ENCODE measurements at places on chromosomes 4 and X. TPM values are rescaled to one million over a fixed set of nuclear protein-coding genes. Genes with fewer than 3 reads are reported as not detected.

- no peak for DNase-seq
These were observed 491.3 kb downstream of the KCNIP4 start for GRCh38 chr4:21457086-21457840.

GRCh38 chr4:179292468-179292867 lies 1850.2 kb upstream of the AGA start:
- no peak for DNase-seq

Gene MAGEA8
- total RNA-seq: not detected

Gene RAB39B
- not detected for total RNA-seq
